GF-D8 (cell line): ENCODE measurements at places on chromosomes 3 and 15.
A peak's percentile ranks its signal among the peaks of the same experiment; 100 is the strongest.

- DNase-seq: no peak
These were observed 563.3 kb upstream of the GOLIM4 start for GRCh38 chr3:168659015-168659414.

GRCh38 chr3:148175214-148175613 lies 522.5 kb upstream of the AGTR1 start:
- no peak for DNase-seq

- DNase-seq: no peak
These were observed 13.4 kb downstream of the B3GNT5 start for GRCh38 chr3:183266454-183266853.

GRCh38 chr3:191473661-191474198 lies 12.8 kb downstream of the PYDC2 start:
- DNase-seq: peak; percentile 60

DNA sequence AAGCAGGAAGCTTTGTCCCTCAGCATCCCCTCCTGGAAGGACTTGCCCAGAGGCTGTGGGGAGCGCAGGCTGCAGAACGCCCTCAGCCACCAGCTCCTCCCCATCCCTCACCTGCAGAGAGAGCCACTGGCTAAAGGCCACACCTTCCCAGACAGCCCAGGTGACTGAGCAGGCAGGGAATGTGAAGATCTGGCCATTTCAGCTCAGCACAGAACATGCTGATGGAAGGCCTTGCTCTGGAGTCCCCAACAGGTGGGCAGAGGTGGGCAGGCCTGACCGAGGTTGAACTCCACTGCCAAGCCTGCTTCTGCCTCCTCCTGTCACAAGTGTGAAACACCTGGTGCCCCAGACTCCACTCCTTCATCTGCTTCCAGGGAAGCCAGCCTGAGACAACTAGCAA lies 50.7 kb upstream of the SEC61A1 start:
- no peak for DNase-seq

DNA sequence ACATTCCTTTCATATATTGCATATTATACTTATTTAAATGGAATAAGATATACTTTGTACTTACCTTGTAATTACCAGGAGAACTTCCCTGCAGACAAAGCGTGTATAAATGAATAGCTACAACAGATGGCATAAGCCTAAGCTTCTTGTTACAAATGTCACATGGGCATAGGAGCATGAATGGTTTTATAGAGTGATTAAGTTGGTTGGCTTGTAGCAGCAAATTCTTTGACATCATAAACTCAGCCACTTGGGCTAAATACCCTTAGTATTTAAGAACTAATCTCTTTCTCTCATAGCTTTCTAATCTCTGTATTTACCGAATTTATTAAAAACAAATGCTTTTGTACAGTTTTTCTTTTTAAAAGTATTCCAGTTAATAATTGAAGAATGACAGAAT lies at the start of gene UBAP1L:
TSS of gene UBAP1L (minus strand) at position 115 of the 400 bp plus-strand sequence. CDS start 8,985 bp downstream, outside the sequence.
- DNase-seq: no peak

GRCh38 chr15:50840520-50840919 lies 68.0 kb upstream of the AP4E1 start:
- no peak for DNase-seq

DNA sequence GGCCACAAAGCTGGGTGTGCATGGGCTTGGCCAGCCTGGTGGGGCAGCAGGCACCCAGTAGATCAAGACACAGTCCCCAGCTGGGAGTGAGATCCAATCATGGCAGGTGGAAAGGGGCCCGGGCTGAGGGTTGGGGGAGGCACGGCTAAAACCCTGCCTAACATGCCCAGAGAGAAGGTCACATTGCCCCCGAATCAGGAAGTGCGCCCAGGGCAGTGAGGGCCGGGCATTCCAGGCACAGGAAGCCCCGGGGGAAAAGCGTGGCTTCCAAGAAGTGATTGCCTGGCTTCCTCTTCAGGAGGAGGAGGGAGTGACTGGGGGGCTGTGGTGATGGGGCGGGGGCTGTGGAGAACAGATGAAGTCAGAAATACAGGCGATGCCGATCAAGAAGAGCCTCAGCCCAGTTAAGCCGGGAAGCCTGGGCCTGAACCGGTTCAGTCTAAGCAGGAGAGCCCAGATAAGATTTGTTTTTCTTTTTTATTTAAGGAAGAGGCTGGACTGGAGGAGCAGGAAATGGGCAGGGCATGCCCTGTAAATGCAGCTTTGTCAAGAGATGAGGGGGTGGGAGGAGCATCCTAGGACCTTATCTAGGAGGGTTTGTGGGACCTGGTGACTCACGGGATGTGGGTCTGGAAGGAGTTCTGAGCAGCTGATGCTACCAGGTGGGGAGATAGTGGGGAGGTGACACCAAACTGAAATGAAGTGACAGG lies 83.9 kb downstream of the CHSY1 start:
- DNase-seq: peak; percentile 94
